ENCODE measurements at places on chromosomes 5 and 9.

GRCh38 chr9:123540457-123540856 lies 184.5 kb downstream of the CRB2 start:
- DNase-seq, result no peak

GRCh38 chr5:36759117-36759516 lies 117.5 kb upstream of the NIPBL start:
- no peak for DNase-seq

- DNase-seq, result peak; percentile 63
Observed at GRCh38 chr9:128275198-128276007, at the start of gene GOLGA2. Gene GOLGA2 (minus strand): TSS chr9:128276007. CDS start chr9:128275976, 31 bp downstream.

DNA sequence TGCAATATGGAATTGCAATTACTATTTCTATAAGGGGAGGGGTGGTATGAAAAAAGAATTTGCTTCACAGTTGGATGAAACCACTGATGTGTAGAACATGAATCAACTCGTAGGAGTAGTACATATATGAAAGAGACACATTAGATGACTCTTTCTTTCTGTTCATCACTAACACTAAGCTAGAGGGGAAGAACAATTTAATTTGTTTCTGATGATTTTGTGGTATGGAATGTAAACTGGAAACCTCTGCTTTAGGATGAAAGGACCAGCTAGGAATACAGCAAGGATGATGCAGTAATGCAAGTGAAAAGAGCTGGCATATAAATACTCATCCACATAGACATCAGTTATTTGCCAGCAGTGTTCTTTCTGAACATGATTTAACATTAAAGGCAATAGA lies 113.4 kb downstream of the PAPPA start:
- DNase-seq, result peak; percentile 45

GRCh38 chr9:87517732-87518131 lies 20.1 kb downstream of the DAPK1 start:
- no peak for DNase-seq

DNA sequence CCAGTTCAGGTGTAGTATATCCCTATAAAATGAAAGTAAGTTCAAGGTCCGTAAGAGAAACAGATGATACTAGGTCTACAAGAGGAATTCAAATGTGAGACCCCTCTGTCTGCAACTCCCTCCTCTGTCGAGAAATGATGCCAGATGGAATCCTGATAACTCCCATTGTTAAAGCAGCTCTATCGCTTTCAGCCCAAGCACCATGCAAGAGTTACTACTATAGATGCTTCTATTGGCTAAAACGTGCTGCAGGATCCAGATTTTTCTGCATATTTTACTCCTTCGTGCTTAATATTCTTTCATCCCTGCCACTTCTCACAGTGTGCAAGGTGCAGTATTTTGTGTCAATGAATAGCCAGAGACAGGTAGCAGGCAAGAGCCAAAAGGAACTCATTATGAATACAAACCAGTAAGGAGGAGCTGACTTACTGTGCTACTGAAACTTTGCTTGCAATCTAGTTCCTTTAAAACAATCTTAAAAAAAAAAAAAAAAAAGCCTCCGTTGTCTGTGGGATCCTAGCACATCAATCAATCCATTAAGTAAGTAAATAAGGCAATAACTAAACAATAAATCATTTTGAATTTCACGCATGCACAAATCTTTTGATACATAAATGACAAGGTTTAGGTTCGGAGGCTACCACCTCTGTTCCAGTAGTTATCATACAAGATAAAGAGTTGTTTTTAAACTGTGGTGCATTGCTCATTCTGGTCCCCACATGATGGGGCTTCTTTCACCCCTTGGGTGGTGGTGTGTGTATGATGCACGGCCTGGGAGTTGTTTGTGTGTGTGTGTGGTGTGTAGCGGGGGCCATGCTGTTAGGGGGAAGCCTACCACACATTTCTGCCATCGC lies 151.1 kb upstream of the MPDZ start:
- DNase-seq, result no peak

- DNase-seq, result no peak
Observed at GRCh38 chr5:17147617-17148016, 69.8 kb upstream of the BASP1 start.

Data from AG08395 (cell line).